ENCODE measurements at places on chromosomes 5 and 9.

- DNase-seq = no peak
Observed at GRCh38 chr5:174427304-174427703, 297.1 kb upstream of the MSX2 start.

DNA sequence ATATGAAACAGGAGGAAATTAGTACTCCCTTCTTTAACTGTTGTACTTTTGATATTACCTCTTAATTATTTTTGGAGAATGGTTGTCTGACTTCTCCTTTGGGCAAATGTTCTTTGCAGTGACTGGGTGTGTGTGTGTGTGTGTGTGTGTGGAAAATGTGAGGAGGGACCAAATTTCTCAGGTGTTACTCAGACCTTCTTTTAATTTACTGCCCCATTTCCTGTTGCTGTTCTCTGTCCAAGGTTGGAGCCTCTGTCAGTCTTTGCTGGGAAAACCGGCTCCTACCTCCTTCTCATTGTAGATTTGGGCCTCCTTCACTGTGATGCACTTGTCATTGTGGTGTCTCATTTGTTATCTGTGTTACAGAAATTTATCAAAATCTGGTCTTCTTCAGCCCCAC is 68.4 kb downstream of the PBX3 start:
- no peak for DNase-seq

GRCh38 chr5:176653401-176654385 is 6.4 kb downstream of the TSPAN17 start:
- peak; percentile 68 for DNase-seq

DNA sequence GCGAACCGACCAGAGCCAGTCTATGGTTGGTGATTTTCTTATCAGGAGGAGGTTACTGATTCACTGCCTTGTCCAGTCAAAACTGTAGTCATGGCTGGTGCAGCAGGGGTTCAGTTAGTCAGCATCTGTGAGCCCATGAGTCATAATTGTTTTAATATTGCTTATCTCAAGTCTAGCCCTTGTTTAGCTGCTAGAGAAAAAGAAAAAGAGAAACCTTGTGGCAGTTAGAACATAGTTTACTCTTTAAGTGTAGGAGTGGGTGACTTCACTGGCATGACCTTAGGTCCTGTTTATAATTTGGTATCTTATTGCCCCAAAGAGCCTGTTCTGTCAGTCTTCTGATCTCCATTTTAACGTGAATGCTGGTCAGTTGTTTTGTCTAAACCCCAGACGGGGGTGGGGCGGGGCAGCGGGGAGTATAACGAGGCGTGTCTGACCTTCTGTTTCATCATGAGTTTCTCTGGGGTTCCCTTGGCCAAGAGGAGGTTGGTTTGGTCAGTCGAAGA is 76.9 kb upstream of the NFIL3 start:
- DNase-seq = no peak

GRCh38 chr5:112820246-112820645 is 40.8 kb upstream of the SRP19 start:
- no peak for DNase-seq

DNA sequence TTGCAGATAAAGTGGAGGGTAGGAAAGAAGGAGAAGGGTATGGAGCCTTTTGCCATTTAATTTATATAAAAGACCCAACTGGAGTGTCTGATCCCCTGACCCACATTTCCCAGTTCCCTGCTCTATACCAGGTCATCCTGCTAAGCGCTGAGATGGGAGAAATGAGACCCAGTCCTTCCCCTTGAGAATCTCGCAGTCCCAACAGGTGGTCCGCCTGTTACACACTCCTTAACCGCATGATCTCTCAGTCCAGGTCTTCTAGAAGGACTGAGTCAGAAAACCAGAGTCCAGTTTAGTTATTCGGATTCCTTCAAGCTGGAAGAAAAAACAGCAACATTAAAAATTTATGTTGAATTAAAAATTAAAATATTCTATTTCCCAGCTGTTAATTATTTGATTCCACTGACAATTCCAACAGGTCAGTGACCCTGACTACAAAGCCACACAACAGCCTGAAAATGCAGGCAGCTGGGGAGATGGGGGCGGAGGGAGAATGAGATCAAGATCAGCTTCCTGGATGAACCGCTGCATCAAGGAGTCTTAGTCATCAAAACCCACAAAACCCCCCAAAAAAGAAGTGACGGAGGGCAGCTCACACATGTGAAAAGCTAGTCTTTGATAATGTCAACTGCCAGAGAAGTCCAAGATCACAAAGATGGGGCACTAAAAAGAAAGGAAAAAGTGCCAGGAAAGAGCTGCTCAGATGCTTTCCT is 44.0 kb downstream of the GGTA1 start:
- DNase-seq = no peak

- peak; percentile 42 for DNase-seq
Observed at GRCh38 chr5:140549237-140550144, 2.0 kb downstream of the EIF4EBP3 start.

- no peak for DNase-seq
Observed at GRCh38 chr9:116238776-116239340, 85.3 kb downstream of the PAPPA start.

GRCh38 chr5:142836048-142836447 is 65.9 kb downstream of the ARHGAP26 start:
- no peak for DNase-seq

DNA sequence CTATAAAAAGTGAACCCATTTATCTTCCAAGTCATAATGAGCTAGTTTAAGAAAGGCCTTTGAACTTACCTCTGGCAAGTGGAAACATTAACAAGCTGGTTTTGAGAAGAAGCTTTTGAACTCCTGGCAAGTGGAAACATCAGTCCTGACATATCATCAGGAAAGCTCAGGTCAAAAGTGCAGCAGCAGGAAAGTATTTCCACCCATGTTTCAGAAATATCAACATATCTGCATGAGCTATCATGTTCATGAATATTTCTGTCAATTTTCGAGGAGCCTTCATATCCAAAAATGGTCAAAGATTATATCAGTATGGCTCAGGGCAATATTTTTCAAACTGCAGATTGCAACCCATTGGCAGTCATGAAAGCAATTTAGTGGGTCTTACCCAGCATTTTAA is 133.9 kb downstream of the PLK2 start:
- DNase-seq = no peak

- DNase-seq = no peak
Observed at GRCh38 chr9:91843623-91844148, 106.3 kb downstream of the ROR2 start.

DNA sequence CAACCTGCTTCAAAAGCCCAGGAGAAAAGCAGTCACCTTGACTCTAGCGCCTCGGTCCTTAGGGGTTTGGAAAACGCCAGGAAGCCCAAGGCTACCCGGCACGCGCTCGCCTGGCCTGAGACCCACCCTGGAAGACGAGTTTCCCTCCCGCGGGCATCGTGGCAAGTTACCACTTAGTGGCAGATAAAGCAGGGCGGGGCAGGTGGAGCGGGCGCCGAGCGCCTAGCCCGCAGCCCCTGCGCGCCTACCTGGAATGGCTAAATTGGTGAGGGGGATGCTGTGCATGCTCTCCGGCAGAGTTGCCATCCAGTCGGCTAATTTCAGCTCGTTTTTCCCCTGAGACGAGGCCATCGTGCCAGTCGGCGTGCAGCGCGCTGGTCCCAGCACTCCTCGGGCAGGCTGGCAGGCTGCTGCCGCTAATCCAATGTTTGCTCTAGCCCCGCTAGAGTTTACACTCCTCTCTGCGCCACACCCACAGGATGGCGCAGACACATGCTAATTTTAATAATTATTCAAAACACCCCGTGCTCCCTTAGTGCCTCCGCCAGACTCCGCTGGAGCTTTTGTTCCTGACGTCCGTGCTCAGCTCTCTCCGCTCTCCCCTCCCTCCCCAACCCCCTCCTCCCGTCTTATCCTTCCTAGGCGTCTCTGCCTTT is at the start of gene PLCXD3:
Gene PLCXD3, minus strand, starts transcription at position 426 of the 656 bp plus-strand sequence. Its CDS starts 75 bp downstream, at position 351.
- DNase-seq = no peak

GRCh38 chr5:79575996-79576395 is 36.2 kb upstream of the TENT2 start:
- DNase-seq = no peak

DNA sequence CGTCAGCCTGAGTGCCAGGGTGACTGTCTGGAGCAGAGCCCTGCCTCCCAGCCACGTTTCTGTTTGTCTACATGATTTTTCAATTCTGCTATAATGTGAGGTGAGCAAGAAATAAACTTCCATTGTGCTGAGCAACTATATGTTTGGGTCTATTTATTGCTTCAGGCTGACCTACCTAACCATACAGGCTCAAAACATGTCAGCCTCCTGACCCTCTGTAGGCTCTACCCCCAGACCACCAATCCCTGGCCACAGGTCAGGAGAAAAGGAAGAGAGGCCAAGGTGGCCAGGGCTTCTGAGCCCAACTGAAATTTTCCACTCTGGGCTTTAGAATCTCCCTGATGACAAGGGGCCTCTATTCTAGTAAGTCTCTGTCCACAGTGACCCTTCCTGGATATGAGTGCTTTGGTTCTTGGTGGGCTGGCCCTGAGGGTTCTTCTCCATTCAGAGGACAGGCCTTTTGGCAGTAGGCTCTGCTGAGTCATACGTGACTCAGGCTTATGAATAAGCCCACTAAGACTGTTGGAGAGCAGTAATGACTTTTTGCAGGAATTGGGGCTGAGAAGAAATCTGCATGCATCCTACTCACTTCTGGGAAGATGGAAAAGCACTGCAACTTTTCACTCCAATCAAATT is 117.2 kb upstream of the TBCA start:
- no peak for DNase-seq

- no peak for DNase-seq
Observed at GRCh38 chr9:23120630-23121029, 674.0 kb downstream of the DMRTA1 start.

Measured in CD4-positive, alpha-beta T cell treated with Interleukin-6 for 4 hours (primary cell).